ENCODE measurements at places on chromosomes 5 and 9. TPM values are rescaled to one million over a fixed set of nuclear protein-coding genes. Genes with fewer than 3 reads are reported as not detected.
A peak's percentile ranks its signal among the peaks of the same experiment; 100 is the strongest.

Gene CARTPT
- total RNA-seq: not detected

DNA sequence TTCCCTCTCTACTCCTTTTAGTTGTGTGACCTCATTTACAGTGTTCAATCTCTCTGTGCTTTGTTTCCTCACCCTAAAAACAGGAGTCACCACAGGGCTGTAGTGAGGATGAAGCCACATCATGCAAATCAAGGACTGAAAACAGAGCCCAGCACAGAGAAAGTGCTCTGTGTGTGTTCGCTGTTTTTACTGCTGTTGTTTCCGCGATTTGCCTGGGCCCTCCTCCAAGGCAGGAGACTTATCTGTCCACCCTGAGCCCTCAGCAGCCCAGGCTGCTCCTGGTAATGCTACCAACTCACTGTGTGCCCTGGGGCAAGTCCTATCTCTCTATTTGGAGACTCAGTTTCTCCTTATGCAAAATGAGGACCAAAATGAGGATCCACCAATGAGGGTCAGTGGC, 87.2 kb upstream of the NEURL1B start:
- no peak for DNase-seq

- DNase-seq: no peak
Measured at GRCh38 chr9:93698140-93698908, 121.9 kb downstream of the PHF2 start.

GRCh38 chr5:81021486-81021885, 61.3 kb downstream of the RASGRF2 start:
- DNase-seq: peak; percentile 29

- no peak for DNase-seq
Measured at GRCh38 chr5:73299665-73300336, 126.8 kb downstream of the TMEM174 start.

DNA sequence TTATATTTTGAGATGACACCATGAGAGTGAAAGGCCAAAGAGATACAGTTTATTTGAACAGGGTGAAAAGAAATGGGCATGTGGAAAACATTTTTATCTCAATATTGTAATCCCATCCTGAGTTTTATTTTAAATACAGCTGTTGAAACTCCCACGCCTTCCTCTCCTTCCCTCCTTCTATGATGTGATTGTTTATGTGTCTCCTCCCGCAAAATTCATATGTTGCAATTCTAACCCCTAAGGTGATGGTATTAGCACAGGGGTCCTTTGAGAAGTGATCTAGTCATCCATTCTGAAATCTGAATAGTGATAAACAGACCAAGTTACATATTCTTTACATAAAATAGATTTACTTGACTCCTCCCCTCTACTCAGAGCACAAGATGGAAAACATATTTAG, 1275.4 kb upstream of the C9orf72 start:
- no peak for DNase-seq

DNA sequence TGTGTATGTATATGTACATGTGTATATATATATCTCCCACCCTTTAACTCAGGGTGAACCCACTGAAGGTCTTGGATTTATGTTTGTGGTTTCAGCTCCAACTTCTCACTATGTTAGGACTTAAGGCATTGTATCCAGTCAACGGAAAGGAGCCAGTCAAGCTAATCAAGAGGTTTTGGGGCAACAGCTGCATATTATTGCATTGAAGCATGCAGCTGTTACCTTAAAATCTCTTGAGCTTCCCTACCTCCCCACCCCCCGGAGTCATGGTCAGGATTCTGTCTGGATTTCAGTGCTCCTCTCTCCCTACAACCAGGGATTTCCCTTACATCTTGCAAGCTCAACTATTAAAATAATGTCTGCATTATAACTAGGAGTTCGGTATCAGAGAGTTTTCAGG, 399.5 kb downstream of the SPOCK1 start:
- no peak for DNase-seq

- DNase-seq: no peak
Measured at GRCh38 chr9:128611600-128612394, 44.9 kb downstream of the DYNC2I2 start.
